CD4-positive, alpha-beta T cell treated with Interleukin-15 for 4 hours (primary cell): ENCODE measurements at places on chromosomes 16 and 17.
A peak's percentile ranks its signal among the peaks of the same experiment; 100 is the strongest.

GRCh38 chr17:72446525-72447250 lies 325.9 kb downstream of the SOX9 start:
- DNase-seq = no peak

DNA sequence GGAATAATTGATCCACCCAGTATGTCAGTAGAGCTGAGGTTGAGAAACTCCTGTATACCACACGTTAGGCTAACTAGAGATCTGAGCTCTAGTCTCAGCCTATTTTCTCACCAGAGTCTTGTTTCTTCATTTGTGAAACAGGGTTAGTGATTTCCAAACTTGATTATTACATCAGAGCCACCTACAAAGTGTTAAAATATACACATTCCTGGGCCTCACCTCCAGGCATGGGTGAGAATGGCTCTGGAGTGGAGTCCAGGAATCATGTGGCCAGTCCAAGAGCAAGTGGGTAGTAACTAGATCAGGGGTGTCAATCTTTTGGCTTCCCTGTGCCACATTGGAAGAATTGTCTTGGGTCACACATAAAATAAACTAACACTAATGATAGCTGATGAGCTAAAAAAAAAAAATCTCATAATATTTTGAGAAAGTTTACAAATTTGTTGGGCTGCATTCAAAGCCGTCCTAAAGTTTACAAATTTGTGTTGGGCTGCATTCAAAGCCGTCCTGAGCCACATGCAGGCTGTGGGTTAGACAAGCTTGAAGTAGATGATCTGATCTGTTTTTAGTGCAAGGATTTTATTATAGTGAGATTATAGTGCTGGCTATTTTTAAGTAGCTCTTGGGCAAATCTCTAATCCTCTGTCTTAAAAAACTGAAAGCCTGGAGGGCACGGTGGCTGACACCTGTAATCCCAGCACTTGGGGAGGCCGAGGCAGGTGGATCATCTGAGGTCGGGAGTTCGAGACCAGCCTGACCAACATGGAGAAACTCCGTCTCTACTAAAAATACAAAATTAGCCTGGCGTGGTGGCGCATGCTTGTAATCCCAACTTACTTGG lies 20.4 kb downstream of the PRCD start:
- no peak for DNase-seq

DNA sequence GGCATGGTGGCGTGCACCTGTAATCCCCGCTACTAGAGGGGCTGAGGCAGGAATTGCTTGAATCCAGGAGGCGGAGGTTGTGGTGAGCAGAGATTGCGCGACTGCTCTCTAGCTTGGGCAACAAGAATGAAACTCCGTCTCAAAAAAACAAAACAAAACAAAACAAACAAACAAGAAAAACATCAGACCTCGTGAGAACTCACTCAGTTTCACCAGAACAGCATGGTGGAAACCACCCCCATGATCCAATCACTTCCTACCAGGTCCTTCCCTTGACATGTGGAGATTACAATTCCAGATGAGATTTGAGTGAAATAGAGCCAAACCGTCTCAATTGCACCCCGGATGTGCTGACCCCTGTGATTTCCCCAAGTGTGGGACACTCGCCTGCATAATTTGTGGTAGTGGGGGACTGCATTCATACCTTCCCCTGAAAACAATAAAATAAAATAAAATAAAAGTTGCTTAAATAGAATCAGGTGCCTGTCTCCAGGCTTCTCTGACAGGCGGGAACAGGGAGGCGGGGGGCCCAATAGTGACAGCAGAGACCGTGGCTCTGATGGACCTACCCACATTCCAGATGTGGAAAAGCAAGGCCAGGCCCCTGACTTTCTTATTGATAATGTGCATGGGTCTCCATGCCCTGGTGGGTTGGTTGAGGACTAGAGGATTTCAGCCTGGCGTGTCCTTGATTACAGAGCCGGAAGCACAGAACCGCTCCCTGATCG lies 13.1 kb downstream of the ZSCAN10 start:
- DNase-seq = no peak

DNA sequence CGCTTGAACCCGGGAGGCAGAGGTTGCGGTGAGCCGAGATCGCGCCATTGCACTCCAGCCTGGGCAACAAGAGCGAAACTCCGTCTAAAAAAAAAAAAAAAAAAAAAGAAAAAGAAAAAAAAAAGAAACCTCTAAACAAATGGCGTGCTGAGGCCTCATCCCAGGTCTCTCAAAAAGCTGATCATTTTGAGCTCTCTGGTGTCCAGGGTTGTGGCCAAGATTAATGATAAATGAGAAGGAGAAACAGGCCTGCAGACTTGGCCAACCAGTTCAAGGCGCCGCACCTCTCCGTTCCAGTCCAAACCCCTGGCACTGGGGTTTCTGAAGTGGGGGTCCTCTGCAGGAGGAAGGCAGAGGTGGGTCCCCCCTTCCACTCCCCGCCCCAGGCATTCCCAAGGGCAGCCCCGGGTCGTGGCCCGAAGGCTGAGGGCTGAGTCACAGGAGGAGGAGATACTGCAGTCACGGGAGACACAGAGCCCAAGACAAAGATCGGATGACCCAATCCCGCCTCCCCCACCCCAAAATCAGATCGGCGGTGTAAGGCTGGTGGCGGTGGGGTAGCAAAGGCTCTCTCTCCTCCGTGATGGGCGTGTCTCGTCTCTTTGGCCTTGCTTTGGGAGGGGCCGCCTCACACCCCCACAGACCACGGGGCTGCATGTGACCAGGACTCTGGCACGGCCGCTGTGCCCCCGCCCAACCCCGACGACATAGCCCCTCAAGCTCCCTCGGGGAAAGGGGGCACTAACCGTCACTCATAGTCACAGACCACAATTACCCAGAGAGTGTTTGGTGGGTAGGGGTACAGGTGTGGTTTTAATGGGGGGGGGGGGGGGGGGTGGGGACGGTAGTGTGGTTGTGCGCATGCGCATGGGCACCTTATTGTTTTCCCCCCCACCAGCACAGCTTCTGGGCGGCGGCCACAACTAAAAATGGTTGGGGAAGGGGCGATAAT lies 1.1 kb downstream of the VAT1 start:
- DNase-seq = no peak

- DNase-seq = peak; percentile 83
Observed at GRCh38 chr17:27236717-27237315, 57.1 kb upstream of the WSB1 start.

GRCh38 chr17:79696610-79696982 lies 34.1 kb upstream of the ENPP7 start:
- no peak for DNase-seq

DNA sequence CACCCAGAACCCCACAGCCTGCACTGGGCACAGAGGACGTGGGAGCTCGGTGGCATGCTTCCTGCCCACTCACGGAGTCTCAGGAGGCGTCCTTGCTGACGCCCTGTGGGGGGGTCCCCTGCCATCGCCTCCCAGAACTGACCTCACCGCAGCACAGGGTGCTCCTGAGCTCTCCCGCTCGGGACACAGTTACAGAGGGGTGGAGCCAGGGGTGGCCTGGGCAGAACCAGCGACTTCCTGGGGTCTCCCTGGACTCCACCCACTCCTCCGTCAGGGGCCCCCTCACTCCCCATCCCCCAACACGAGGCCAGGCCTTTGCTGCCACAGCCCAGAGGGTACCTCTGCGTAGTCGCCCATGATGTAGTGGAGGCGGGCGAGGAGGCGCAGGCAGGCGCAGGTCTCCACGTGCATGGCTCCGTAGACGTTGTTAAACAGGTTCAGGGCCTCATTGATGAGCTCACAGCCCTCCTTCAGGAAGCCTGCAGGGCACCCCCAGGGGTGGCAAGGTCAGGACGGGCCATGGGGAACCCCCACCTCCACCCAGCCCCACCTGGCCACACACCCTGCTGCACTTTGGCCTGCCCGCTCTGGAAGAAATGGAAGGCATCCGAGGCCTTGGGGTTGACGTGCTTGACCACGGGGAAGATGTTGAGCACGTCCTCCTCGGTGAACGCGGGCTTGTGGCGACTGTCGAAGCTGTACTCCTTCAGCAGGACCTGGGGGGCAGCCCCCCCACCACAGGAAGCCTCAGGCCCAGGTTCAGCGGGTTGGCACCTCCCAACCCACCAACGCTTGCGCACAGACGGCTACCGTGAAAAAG lies 17.8 kb downstream of the CLUH start:
- DNase-seq = no peak

GRCh38 chr16:81496742-81497141 lies 52.1 kb downstream of the CMIP start:
- DNase-seq = no peak

- no peak for DNase-seq
Observed at GRCh38 chr16:35391328-35391727, 1931.9 kb downstream of the TP53TG3F start.

DNA sequence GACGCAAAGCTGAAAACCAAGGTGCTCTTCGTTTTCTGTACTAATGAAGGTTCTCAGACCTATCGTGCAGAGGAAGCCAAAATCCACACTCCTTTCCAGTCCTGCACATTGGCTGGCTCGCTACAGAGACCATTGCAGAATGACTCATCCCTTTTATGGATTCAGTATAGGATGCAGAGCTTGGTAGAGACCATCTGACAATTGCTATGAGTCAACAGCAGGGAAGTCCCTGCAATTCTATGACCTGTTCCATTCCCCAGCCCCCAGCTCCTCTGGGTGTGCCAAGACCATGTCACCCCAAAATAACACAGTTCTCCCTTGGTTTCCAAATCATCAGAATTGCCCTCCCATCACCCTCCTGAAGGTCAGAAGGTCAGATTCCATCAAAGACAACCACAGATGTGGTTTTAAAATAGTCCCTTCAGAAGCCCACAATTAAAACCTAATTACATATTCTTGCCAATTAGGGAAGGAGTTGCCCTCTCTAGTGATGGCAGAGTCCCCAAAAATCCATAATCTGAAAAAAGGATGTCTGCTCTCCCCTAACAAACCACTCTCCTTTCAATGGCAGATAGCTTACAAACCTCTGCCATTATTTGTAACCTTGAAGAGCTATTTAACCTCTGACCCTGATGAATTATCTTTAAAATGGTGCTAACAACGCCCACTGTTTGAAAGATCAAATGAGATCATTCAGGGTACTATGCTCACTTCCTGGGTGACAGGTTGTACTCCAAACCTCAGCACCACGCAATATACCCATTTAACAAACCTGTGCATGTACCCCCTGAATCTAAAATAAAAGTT lies 108.2 kb upstream of the RBBP6 start:
- DNase-seq = no peak

DNA sequence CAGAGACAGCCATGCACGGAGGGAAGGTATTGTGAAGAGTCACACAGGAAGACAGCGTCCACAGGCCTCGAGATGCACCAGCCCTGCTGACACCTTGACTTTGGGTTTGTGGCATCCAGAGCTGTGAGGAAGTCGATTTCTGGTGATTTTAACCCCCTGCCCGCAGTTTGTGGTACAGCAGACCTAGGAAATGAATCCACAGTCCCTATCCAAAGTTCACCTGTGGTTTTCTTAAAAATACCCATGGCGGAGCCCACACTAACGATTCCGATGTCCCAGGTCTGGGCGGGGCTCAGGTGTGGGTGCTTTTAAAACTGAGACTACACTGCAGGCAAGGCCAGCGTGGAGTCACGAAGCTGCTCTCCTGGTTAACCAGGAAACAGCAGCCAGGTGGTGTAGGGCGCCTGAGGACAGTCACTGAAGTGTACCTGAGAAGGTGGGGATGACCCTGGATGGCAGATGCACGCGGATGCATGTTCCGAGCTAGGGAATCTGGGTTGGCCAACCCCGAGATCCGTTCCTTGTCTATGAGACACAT lies 14.4 kb upstream of the MEAK7 start:
- DNase-seq = peak; percentile 67

- no peak for DNase-seq
Observed at GRCh38 chr16:81796583-81797346, 17.7 kb downstream of the PLCG2 start.

DNA sequence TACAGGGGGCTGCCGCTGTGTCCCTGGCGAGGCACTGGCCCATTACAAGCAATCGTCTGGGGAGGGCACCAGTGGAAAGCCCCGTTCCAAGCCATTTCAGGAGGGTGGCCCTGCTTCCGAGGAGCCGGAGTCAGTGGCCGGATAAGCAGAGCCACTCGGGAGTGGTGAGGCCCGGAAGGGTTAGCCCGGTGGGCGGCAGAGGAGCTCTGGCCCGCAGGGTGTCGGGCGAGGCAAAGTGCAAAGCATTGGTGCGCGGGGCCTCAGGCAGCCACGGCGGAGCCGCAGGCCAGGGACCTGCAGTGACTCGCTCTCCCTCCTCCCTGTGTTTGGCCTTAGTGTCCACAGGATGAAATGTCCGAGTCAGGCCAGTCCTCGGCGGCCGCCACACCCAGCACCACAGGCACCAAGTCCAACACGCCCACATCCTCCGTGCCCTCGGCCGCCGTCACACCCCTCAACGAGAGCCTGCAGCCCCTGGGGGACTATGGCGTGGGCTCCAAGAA lies 24.6 kb downstream of the NME3 start:
- no peak for DNase-seq

GRCh38 chr16:47571049-47571448 lies 109.9 kb downstream of the PHKB start:
- no peak for DNase-seq

DNA sequence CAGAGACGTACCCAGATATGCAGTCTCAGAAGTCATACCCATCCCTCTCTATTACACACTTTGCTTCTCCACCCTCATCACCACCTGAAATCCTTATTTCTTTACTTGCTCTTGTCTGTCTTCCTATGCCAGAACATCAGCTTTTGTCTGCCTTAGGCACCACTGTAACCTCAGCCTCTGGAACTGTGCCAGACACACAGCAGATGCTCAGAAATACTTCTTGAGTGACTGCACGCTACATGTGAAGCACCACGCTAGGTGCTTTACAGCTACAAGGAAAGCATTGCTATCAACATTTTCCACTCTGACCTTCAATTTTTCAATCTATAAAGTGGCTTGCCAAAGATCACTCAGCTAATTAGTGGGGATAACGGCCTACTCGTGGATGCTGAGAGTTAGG lies 226.8 kb downstream of the CHD9NB start:
- DNase-seq = no peak

- DNase-seq = no peak
Observed at GRCh38 chr17:13107676-13108235, 89.9 kb upstream of the ELAC2 start.

GRCh38 chr17:6639586-6640535 lies 650 bp downstream of the KIAA0753 start:
- no peak for DNase-seq

DNA sequence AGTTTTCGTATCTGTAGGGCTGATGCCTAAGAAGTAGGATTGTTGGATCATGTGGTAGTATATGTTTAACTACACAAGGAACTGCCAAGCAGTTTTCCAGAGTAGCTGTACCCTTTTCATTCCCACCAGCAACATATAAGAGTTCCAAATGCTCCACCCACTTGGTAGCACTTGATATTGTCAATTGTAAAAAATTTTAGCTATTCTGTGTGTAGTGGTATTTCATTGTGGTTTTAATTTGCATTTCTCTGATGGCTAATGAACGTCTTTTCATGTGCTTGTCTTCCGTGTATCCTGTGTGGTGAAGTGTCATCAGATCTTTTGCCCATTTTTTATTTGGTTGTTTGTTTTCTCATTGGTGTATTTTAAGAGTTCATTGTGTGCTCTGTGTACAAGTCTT lies 69.7 kb downstream of the TANC2 start:
- no peak for DNase-seq

DNA sequence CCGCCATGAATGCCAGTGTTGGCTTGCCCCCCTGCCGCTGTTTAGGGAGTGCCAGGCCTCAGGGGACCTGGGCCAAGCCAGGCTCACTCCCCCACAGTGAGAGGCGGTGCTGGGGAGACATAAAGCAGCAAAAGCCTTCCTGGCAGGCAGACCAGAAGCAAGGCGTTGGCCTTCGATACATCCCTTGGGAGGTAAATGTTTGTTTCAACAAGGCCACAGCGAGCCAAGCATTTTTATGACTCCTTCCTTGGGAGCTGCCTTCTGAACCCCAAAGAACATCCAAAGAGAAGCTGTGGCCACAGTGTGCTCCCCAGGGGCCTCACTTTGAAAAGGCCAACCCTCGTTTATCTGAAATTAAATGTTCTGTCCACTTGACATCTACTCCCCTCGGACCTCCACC lies 119.7 kb upstream of the CIBAR2 start:
- DNase-seq = no peak
